ENCODE measurements at places on chromosomes 16 and 17. TPM values are rescaled to one million over a fixed set of nuclear protein-coding genes. Genes with fewer than 3 reads are reported as not detected.
A peak's percentile ranks its signal among the peaks of the same experiment; 100 is the strongest.

The DNAI2 gene
- total RNA-seq = not detected

The SLC2A4 gene
- 5.2 TPM for total RNA-seq

- H3K36me3 ChIP-seq = no peaks in the 10 kb centered on the region
- no peak for DNase-seq
- H3K4me1 ChIP-seq = peaks cover 7% of the 10 kb centered on the region
- no peaks in the 10 kb centered on the region for H3K27me3 ChIP-seq
Measured at GRCh38 chr16:85081038-85081437, 31.2 kb downstream of the CIBAR2 start.

The RNF222 gene
- not detected for total RNA-seq

The ADAD2 gene
- 1.2 TPM for total RNA-seq

The SLC16A6 gene
- not detected for total RNA-seq

GRCh38 chr16:19757762-19758595 is 39.9 kb downstream of the IQCK start:
- DNase-seq = no peak
- no peaks in the 10 kb centered on the region for H3K27me3 ChIP-seq

DNA sequence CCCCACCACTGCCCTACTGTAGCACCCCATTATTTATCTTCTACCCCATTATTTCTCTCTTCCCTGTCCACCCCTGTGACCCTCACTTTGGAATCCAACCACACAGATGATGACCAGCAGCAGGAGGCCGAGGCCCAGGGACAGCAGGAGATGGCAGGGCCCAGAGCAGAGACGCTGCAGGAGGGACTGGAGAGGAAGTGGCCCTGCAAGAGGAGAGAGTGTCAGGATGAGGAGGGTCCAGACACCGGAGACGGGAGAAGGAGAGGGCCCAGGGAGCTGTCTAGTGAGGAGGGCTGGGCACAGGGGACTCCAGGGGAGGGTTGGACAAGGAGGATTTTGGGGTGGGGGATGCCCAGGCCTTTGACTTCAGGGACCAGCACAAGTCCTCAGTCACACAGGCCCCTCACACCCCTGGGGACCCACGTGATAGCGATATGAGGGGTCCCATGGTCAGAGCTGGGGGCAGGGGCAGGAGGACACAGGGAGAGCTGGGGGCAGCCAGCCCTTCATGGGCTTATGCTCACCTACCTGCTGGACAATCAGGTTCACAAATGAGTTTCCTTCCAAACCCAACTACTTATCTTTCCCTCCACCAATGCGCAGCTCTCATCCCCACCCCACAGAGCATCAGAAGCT is 2.0 kb downstream of the CLEC10A start:
- peak overlapping the region; percentile 3 for H3K4me3 ChIP-seq
- H3K36me3 ChIP-seq = no peaks in the 10 kb centered on the region
- no peaks in the 10 kb centered on the region for H3K4me1 ChIP-seq
- no peaks in the 10 kb centered on the region for H3K27me3 ChIP-seq
- H3K27ac ChIP-seq = no peak overlapping the region
- no peak for DNase-seq
